ENCODE measurements at places on chromosomes 1 and 21. TPM values are rescaled to one million over a fixed set of nuclear protein-coding genes. Genes with fewer than 3 reads are reported as not detected.
A peak's percentile ranks its signal among the peaks of the same experiment; 100 is the strongest.

KCNQ4 gene
- total RNA-seq, result 10.1 TPM

TMED5 gene
- 43.5 TPM for total RNA-seq

OXCT2 gene
- total RNA-seq, result 2.6 TPM

ADAMTS4 gene
- 60.6 TPM for total RNA-seq

TIE1 gene
- 42.6 TPM for total RNA-seq

CAMK2N1 gene
- total RNA-seq, result 28.4 TPM

GRCh38 chr1:239912471-239912870 lies 179.2 kb upstream of the FMN2 start:
- ATAC-seq, result peak; percentile 77

GRCh38 chr1:115402753-115403184 lies 64.7 kb upstream of the NGF start:
- ATAC-seq, result no peak

- no peak for ATAC-seq
These were observed 146.1 kb downstream of the SPATA46 start for GRCh38 chr1:162230517-162230916.

Data from gastroesophageal sphincter (tissue), 4 donors.